Cerebellar nuclear complex (tissue), 1 donor: ENCODE measurements at places on chromosomes 7 and 10.

GRCh38 chr7:27453702-27454405 lies 208.8 kb downstream of the HIBADH start:
- no peak for DNase-seq

DNA sequence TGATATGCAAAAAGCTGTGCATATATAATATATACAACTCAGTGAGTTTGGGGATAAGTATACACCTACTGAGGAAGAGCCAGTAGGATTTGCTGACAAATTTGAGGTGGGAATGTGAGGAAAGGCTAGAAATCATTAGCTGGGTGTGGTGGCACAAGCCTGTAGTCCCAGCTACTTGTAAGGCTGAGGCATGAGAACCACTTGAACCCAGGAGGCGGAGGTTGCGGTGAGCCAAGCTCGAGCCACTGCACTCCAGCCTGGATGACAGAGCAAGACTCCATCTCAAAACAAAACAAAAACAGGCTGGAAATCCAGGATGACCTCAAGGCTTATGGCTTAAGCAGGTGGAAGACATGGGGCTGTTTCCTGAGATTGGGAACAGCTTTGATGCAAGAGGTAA lies 10.6 kb upstream of the PLEKHS1 start:
- no peak for DNase-seq

- DNase-seq, result no peak
Observed at GRCh38 chr7:20777377-20778062, 9.2 kb downstream of the SP8 start.

GRCh38 chr10:129711291-129711690 lies 244.2 kb downstream of the MGMT start:
- no peak for DNase-seq

- DNase-seq, result no peak
Observed at GRCh38 chr7:16982640-16983350, 101.0 kb upstream of the AGR3 start.

GRCh38 chr7:129827467-129827990 lies 125.2 kb downstream of the UBE2H start:
- no peak for DNase-seq

DNA sequence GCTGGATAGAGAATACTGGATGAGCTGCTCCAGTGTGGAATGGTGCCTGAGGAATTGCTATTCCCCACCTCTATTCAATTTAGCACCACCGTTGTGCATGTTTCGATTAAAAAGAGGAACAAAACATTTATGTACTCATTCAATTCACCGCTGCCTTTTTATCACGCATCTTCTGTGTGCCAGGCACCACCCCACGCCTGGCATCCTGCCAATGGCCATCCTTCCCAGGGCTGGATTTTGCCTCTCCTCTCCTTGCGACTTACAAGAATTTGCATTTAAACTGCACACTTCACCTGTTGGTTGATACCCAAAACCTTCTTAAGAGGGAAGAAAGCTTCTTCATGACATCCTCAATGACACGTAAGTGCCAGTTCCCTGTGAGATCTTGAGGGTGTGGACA lies 110.2 kb upstream of the DPP6 start:
- no peak for DNase-seq

DNA sequence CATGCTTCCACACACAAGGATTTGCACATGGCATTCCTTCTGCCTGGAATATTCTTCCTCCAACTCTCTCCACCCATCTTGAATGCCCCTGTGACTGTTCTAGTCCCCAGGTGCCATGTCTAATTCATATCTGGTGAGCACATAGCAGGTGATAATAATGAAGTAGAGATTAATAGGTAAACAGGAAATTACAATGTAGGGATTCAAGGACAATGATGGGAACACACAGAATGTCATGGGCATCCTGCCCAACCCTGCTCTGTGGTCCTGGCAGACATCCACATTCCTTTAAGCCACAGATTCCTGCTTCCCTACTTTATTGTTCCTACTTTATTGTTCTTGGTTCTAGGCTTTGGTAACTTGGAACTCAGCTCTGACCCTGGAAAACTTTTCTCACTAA lies 115.8 kb downstream of the THSD7A start:
- no peak for DNase-seq

DNA sequence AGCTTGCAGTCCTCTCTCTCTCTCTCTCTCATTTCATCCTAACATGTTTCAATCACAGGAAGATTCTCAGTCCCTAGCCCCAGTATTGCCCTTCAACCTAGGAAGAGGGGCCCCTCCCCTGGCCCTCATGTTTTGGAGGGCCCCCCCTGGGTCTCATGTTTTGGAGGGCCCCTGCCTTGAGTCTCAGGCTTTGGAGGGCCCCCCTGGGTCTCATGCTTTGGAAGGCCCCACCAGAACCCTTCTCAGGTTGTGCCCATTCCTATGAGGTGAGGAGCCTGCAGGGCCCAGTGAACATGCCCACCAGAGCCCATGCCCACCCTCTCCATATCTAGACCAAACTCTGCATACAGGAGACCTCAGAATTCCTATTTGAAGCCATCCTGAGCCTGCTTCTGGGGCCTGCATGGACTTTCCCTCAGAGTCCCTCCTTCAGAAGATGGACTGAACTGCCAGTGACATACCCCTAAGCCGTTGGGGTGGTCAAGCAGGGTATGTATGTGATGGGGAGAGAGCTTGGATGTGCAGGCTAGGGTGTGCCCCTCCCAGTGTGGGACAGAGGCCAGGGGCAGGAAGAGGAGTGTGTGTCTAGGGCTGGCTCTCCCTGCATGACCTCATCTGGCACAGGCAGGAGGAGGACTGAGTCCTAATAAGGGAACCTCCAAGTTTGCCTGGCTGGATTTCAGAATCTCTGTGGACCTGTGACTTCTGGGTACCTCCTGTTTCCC lies 8.1 kb upstream of the VDAC2 start:
- no peak for DNase-seq

GRCh38 chr7:140060788-140061606 lies 1.8 kb downstream of the PARP12 start:
- no peak for DNase-seq

- no peak for DNase-seq
Observed at GRCh38 chr7:25792586-25792985, 359.4 kb upstream of the NFE2L3 start.

- no peak for DNase-seq
Observed at GRCh38 chr7:117219485-117219884, 103.4 kb downstream of the WNT2 start.

GRCh38 chr7:37095122-37095521 lies 353.5 kb downstream of the ELMO1 start:
- DNase-seq, result no peak

GRCh38 chr10:130045091-130045652 lies 65.5 kb downstream of the C10orf143 start:
- no peak for DNase-seq

DNA sequence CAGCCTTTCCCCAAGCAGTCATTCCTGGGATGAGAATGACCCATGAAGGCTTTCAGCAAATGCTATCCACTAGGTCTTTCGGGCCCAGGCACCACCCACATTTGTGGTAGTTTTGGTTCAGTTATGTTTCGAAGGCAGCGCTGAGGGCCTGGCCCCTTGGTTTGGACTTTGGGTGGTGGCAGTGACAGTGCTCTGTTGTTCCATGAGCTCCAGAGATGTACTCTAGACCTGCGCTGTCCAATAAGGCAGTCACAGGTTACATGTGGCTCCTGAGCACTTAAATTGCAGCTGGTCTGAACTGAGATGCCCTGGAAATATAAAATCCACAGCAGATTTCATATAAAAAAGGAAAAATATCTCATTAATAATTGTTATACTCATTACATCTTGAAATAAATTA lies 209.6 kb downstream of the CCSER2 start:
- DNase-seq, result no peak

GRCh38 chr10:75525067-75525466 lies 93.6 kb downstream of the LRMDA start:
- no peak for DNase-seq

GRCh38 chr7:21947056-21947455 lies 1.4 kb upstream of the CDCA7L start:
- no peak for DNase-seq

DNA sequence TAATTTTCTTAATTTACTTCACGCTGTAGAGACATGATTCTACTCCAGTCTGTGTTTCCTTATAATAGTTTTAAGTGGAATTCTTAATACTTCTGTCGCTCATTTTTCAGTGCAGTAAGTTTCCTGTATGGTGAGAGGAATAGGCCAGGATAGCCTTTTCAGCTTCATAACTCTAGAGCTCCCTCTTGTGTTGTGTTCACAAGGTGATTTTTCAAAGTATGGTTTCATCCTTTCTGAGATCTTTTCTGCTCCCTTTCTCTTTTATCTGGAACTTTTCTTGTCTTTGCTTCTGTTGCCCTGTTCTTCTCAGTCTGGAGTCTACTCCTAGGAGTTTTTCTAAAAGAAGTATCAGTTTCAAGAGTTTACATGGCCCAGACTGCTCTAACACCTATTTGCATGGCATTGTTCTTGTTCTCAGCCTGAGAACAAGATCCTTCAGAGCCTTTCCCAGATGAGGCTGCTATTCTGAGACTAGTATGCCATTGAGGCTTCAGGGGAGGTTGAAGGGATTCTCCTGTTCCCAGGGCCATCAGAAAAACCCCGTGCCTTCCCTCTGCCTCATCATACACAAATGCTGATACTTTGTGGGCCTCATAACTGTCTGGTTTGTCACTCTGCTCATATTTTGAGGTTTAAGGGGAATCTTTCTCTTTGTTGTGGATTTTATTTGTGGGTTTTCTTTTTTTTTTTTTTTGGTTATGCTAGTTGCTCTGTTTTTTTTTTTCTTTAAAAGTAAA lies 21.8 kb downstream of the NET1 start:
- DNase-seq, result no peak

GRCh38 chr7:84291756-84292155 lies 97.2 kb upstream of the SEMA3A start:
- DNase-seq, result no peak

- no peak for DNase-seq
Observed at GRCh38 chr10:93073539-93074146, at the start of gene CYP26A1. TSS of gene CYP26A1 (plus strand) at chr10:93073893. CDS start at chr10:93073935, 42 bp downstream.

DNA sequence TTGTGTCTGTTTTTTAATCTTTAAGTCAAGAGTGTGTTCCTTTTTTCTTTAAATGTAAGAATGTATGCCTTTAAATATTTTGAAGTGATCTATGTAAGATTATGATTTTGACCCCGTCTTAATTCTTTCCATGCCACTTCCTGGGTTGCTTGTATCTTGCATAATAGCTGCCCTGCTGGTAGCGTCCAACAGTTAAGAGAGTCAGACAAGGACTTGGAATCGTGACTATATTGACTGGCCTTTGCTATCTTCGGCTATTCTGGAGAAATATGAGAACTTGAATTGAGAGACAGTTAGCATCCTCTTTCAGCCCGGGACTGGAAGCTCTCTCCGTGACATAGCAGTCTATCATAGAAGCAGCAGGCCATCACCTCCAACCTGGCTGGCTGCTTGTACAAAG lies 13.0 kb downstream of the NRP1 start:
- DNase-seq, result no peak

GRCh38 chr10:18094793-18095192 lies 45.4 kb upstream of the CACNB2 start:
- DNase-seq, result no peak

DNA sequence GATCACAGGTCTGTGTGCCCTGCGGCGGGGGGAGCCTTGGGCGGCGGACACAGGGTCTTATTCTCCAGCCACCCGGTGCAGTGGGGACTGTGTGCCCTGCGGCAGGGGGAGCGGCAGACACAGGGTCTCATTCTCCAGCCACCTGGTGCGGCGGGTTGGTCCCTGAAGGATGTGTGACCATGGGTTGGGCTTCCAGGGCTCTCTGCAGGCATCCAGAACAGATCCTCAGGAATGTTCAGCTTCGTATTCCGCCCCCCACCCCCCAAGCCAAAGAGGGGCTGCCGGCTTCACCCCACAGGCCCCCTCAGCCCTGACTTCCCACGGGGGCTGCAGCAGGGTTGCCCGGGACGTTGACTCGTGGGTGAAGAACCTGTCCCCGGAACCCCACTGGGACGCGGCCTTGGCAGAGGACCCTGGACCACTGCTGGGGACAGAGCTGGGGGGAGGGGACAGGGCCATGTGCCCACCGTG lies 154.5 kb upstream of the PPP2R2D start:
- no peak for DNase-seq

DNA sequence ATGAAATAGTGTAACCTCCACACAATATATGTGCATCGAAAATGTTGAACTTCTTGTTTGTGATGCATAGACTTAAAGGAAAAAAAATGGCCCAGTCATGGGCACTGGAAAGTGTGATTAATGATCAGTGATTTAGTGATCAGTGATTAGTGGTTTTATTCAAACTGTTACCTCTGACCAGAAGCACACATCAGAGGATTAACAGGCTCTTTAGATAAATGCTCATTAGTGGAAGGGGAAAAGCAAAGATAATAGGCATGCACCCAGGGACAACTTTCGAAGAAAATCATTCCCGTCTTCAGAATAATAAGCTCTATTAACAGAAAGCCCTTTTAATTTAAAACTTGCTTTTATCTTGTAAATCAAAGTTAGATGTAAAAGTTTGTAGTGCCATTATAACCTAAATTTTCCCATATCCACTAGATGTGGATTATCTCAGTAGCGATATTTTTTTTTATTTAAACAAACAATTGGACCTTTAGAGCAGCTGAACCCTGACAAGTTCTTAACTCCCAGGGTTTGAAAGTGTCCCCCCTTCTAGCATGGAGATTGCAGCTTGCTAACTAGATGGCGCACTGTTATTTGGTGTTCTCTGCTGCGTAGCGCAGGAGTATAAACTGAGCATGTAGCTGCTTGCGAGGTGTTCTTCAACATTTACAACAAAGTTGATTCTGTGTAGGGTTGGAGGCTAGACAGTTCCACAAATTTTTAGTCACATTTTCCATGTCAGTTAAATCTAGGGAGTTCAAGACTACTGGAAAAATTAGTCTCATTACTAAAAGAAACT lies at the start of gene CREB5:
Gene CREB5, plus strand, starts transcription at position 643 of the 787 bp plus-strand sequence. CDS start 397 bp downstream, outside the sequence.
- no peak for DNase-seq

DNA sequence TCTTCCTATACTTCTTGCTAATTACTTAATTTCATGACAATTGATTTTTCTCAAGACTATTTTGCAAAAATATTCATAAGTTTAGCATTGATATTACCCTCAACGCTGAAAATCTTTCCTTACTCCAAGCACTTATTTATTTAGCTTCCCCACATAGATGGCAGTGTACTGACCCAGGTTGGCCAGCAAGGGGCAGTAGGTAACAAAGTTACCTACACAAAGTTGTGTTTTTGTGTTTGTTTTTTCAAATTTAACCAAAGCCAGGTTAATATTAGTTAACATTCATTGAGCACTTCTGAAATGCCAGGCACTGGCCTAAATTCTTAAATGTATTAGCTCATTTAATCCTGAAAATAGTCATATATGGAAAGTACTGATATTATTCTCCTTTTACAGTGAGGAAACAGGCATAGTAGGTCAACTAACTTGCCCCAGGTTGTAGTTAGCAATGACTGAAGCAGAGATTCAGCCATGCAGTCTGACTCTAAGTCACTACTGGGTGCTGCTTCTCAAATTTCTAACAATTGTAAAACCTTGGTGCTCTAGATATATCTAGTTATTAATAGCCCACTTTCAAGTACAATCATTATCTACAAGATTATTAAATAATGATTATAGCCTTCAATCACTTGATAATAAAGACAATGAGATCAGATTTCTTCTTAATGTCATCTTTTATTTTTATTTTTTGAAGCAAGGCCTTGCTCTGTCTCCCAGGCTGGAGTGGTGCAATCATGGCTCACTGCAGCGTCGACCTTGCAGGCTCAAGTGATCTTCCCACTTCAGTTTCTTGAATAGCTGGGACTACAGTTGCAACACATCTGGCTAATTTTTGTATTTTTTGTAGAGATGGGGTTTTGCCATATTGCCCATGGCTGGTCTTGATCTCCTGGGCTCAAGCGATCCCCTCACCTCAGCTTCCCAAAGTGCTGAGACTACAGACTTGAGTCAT lies 5.8 kb upstream of the GGCT start:
- DNase-seq, result no peak
